ENCODE measurements at places on chromosomes 2 and 18.

DNA sequence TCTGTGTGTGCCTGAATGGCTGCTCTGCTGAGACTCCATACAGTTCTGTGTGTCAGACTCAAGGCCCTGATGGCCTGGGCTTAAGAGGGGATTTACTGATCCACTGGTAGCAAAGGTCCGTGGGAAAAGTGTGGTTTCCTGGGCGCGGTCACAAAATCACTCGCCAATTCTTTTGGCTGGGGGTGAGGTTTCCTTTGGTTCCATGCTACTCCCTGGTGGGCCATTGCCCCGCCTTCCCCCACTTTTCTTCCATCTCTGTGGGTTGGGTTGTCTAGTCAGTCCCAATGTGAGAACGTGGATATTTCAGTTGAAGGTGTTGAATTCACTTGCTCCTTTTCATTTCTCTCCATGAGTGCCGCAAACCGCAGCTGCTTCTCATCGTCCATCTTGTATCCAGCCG lies 162.7 kb upstream of the NRXN1 start:
- no peak for DNase-seq

DNA sequence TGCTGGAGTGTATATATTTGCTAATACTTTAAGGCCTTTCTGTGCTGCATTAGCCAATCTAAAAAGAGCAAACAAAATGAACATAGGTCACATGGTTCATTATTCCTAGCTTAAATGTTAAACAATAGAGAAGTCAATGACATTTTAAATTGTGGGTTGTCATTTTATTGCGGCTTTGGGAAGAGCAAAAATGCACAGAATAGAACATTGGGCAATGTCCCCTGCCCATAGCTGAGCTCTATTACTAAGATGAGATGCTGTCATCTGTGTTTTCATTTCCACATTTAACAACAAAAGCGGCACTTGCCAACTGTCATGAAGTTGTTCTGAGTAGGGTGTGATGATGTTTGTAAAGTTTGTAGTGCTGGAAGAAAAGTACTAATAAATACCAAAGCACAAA lies 3.2 kb upstream of the VAPA start:
- DNase-seq, result no peak

DNA sequence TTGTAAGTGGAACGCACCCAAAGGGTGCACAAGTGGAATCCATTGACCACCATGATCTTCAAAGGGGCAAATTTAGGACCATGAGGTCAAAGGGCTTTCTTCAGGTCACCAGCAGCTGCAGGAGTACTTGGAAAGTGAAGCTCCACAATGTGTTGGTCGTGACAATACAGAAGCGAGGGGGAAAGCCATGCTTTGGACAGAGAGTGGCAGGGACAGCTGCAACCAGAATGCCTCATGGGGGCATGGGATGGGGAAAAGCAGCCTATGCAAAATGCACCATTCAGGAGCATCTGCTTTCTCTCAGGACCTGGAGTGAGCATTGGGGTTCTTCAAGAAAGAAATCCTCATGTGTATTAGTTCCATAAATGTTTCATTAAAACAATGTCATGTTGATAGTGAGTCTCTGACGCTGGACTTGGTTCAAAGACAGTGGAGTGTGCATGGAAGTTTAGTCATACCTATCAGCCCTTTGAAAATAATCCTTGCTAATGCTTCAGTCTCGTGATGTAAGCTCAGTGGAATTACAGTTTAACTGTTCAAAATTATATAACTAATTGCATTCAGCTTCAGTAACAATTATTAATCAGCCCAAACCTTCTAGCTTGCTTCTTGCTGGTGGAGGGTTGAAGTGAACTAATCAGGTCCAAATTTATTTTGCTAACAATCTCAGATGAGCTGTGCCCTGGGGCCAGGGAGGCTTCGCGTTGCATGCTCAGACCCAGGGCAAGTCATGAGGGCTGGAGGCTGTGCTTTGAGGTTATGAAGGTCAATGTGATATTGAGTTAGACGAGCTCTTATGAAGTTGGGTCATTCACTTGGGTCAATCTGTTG lies 41.6 kb downstream of the ACKR3 start:
- DNase-seq, result no peak

GRCh38 chr2:235195921-235196320 lies 244.1 kb downstream of the SH3BP4 start:
- DNase-seq, result no peak

- no peak for DNase-seq
Observed at GRCh38 chr2:40243581-40244187, 208.2 kb downstream of the SLC8A1 start.

GRCh38 chr2:68736086-68736485 lies 1.5 kb downstream of the ARHGAP25 start:
- no peak for DNase-seq

All from T-helper 2 cell (primary cell).